ENCODE measurements at places on chromosomes 2 and 18.

GRCh38 chr2:165109915-165110314, 93.9 kb downstream of the SCN3A start:
- H3K4me3 ChIP-seq, result no peak overlapping the region
- H3K4me1 ChIP-seq, result no peaks in the 10 kb centered on the region
- H3K36me3 ChIP-seq, result no peaks in the 10 kb centered on the region
- no peaks in the 10 kb centered on the region for H3K27me3 ChIP-seq
- DNase-seq, result no peak
- H3K27ac ChIP-seq, result no peak overlapping the region

GRCh38 chr2:109563980-109564550, 49.7 kb downstream of the SEPTIN10 start:
- no peak overlapping the region for H3K4me3 ChIP-seq
- H3K4me1 ChIP-seq, result no peaks in the 10 kb centered on the region
- no peaks in the 10 kb centered on the region for H3K36me3 ChIP-seq
- H3K27me3 ChIP-seq, result peaks cover 26% of the 10 kb centered on the region

DNA sequence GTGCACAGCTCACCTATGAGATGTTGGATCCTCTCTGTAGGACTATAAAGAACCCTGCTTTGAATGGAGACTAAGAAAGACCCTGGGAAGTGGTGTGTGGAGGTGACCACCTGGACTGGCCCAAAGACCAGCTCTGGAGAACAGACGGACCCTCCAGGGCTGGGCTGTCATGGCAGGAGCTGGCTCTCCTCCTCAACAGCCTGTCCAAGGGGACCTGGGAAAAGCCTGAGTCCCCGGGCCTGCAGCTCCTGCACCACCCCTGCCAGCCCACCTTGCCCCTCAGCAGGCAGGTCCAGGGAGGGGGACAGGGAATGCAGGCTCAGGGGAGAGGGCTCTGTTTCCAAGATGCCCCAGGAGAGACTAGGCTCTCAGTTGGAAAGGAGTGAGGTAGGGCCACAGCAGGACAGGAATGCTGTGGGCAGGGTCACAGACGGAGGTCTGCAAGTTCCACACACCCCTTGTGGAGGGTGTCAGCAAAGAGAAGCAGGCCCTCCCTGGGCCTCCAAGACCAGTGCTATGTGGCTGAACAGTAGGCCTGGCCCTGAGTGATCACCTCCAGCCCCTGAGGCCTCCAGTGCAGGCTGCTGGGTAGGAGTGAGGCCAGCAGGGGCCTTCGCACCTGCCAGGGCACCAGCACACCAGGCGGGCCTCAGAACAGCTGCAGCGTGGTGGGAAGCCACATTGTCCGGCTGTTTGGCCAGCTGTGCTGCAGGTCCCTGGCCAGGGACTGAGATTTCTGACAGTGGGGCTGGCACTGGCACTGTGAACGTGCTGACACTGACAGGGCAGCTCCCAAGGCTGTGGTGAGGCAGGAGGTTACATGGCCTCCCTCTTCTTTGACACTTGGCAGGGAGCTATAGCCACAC, 86.4 kb upstream of the OTOS start:
- DNase-seq, result no peak
- no peak overlapping the region for H3K4me3 ChIP-seq
- H3K27ac ChIP-seq, result no peak overlapping the region
- peaks cover 10% of the 10 kb centered on the region for H3K27me3 ChIP-seq
- H3K36me3 ChIP-seq, result no peaks in the 10 kb centered on the region

- no peaks in the 10 kb centered on the region for H3K36me3 ChIP-seq
- no peak overlapping the region for H3K4me3 ChIP-seq
- DNase-seq, result no peak
Observed at GRCh38 chr2:242002944-242003343, 133.4 kb downstream of the RTP5 start.

DNA sequence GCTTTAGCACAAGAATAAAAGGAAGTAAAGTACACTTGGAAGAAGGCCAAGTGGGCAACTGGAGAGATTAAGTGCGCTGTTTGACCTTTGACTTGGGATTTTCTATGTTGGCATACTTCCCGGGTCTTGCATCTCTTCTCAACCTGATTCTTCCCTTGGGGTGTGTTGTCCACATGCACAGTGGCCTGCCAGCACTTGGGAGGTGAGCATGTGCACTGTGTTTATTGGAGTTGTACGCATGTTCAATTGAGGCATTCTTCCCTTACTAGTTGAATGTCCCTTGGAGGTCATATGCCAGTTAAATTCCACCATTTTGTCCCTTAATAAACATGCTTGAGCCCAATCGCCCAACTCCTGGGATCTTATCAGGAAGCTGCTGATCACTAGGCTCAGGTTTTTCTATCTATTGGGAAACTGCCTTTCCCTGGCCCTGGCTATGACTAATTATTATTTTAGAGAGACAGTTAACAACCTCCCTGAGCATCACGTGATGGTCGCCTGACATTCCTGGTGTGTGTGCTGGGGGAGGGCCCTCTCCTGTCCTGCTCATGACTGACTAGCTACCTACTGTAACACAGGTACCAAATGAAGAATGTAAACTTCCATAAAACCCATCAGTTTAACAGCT, 62.5 kb upstream of the RAPGEF4 start:
- no peaks in the 10 kb centered on the region for H3K4me1 ChIP-seq
- no peak overlapping the region for H3K4me3 ChIP-seq
- H3K27ac ChIP-seq, result no peak overlapping the region
- no peaks in the 10 kb centered on the region for H3K27me3 ChIP-seq

DNA sequence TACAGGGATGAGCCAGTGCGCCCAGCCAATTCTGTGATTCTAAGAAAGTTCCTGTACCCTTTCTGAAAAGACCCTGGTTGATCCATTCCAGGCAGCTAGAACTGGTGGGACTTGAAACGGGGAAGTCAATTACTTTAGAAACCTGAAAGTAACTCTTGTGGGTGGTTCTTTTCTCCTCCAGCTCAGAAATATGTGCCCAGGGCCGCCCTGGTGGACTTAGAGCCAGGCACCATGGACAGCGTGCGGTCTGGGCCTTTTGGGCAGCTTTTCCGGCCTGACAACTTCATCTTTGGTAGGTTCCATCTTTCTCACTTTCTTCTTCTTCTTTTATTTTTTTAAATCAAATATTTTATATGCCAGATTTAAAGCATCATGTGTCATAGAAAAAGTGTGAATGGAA, 2.7 kb downstream of the TUBB6 start:
- DNase-seq, result no peak
- H3K36me3 ChIP-seq, result no peaks in the 10 kb centered on the region

DNA sequence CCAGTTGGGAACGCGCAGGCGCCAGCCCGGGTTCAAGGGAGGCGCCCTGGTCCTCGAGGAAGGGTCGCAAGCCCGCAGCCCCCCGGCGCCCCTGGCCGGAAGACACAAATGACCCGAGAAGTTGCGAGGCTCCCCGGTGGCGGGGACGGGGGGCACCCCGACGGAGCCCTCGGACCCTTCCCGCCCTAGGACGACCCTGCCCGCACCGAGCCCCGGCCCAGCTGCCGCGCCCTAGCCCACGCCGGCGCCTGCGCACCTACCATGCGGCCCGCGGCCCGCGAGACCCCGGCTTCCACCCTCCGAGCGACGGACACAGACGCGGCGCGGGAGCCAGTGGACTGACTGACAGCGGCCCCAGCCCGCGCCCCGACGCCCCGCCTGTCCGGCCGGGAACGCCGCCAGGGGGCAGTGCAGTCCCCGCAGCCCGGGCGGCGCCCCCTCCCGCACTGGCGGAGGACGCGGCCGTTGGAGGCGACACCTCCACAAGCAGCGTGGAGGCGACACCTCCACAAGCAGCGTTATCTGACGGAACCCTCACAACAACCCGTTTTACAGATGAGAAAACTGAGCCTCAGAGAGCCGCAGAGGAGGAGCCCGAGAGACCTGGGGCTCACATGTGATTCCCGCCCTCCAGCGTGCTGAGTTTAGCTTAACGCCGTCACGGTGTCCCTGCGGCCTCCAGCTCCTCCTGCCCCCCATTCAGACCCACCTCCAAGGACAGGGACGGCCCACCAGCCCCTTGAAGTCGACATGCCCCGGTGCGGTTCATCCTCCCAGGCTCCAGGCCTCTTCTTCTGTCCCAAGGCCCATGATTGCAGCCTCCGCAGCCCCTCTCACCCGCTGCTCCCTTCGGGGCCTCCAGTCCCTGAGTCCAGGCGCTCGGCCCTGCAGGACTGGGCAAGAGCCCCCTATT, at the start of gene NMUR1:
Gene NMUR1 (minus strand): TSS at position 347 of the 913 bp plus-strand sequence. CDS start 84 bp downstream, at position 263.
- no peak within 1 kb of the TSS for H3K27ac ChIP-seq
- no peak for DNase-seq
- H3K4me3 ChIP-seq, result no peak within 1 kb of the TSS
- no peaks in the 10 kb centered on the region for H3K36me3 ChIP-seq
- H3K4me1 ChIP-seq, result peaks cover 7% of the 10 kb centered on the region
- no peaks in the 10 kb centered on the region for H3K27me3 ChIP-seq

DNA sequence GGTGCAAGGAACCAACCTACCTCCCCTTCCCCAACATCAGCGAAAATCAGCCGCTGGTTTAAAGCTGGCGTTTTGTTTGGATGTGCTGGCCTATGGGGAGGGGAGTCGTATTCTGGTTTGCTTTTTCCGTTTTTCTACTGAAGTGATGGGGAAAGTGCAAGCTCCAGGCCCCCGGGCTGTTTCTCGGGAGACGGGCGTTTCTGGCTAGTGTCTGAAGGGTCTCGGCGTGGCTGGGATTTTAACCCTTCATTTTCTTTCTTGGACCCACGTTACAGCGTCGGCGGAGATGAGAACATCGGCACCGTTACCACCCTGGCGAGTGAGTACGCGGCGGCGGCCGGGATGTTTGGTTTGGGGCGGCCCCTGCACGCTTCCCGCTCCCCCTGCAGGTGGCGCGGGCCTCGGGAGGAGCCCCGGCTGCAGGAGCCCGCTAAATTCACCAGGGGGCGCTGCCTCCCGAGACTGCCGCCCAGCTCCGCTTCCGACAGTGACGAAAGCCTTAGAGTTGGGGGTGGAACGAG, 70.7 kb downstream of the PLB1 start:
- H3K4me1 ChIP-seq, result peaks cover 18% of the 10 kb centered on the region
- no peaks in the 10 kb centered on the region for H3K36me3 ChIP-seq
- DNase-seq, result peak; percentile 91
- H3K27me3 ChIP-seq, result no peaks in the 10 kb centered on the region
- peak overlapping the region; percentile 67 for H3K27ac ChIP-seq

DNA sequence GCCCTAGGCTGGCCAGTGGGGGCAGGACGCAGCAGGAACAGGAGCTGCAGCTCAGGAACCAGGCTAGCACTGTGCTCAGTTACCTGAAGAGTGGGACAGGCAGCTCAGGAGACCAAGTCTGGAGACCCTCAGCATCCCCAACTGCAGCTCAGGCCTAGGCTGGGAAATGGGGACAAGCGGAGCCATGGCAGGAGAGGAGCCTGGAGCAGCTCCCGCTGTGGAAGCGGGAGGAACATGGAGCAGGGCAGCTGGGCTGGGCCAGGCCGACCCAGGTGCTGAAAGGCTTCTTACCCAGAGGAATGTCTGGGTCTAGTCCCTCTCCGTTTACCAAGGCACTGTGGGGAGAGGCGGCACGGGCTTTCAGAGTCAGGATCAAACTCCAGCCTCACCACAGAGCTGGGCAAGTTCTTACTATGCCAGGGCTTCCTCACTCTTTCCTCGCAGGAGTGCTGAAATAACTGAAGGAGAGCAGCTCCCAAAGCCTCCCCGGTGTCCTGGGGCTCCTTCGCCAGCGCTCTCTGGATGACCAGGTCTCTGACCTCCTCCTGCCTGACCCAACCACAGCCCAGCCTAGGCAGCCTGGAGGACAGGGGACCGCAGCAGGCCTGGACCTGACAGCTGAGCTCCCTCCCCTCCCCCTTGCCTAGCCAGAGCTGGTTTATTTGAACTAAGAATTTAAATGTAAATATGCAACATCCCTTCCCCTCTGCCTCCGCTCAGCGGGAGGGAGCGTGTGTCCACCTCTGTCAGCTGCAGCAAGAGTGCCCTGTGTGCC, 247.8 kb upstream of the SIX2 start:
- H3K27me3 ChIP-seq, result no peaks in the 10 kb centered on the region
- peaks cover 16% of the 10 kb centered on the region for H3K4me1 ChIP-seq
- H3K27ac ChIP-seq, result no peak overlapping the region
- no peak for DNase-seq
- H3K4me3 ChIP-seq, result no peak overlapping the region
- no peaks in the 10 kb centered on the region for H3K36me3 ChIP-seq

DNA sequence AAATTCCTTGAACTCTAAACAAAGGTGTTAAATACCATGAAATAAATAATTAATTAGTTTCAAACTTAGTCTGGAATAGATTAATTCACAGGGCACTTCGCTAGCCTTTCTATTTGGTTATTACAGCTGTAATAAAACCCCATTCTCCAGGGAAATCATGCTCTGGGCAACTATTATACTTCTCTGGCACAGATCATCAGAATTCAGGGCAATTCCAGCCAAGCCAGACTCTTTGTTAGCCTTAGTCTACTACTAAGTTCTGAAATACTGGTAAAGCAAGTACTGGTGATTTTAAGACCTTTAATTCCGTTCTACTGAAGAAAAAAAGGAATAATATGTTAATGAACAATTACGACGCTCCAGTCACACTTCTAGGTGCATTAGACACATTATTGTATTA, 123.4 kb upstream of the PDE1A start:
- H3K4me1 ChIP-seq, result no peaks in the 10 kb centered on the region
- no peak for DNase-seq
- H3K36me3 ChIP-seq, result no peaks in the 10 kb centered on the region
- H3K27me3 ChIP-seq, result no peaks in the 10 kb centered on the region
- no peak overlapping the region for H3K27ac ChIP-seq
- H3K4me3 ChIP-seq, result no peak overlapping the region

DNA sequence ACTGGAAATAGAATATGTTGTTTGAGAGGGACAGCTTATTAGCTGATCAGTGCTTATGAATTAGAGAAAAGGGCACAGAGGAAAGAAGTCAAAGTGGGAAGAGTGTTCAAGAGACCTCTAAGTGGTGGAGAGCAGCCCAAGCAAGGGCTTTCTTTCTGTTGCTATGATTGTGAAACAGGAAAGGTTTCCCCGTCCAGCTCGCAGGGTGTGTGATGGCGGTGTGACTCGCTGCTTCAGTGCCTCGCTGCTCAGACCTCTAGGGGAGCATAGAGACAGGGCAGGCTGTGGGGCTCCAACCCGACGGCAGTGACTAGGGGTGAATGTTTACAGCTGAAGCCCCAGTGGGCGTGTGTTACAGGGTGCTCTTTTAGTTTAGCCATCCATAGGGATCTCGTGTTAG, 166.5 kb upstream of the COPS8 start:
- H3K27me3 ChIP-seq, result peaks cover 2% of the 10 kb centered on the region
- no peak overlapping the region for H3K4me3 ChIP-seq
- H3K27ac ChIP-seq, result no peak overlapping the region
- H3K36me3 ChIP-seq, result no peaks in the 10 kb centered on the region
- no peaks in the 10 kb centered on the region for H3K4me1 ChIP-seq

- no peak overlapping the region for H3K27ac ChIP-seq
- H3K36me3 ChIP-seq, result no peaks in the 10 kb centered on the region
- no peak overlapping the region for H3K4me3 ChIP-seq
- H3K27me3 ChIP-seq, result no peaks in the 10 kb centered on the region
Observed at GRCh38 chr2:209208211-209208610, 215.6 kb upstream of the MAP2 start.

DNA sequence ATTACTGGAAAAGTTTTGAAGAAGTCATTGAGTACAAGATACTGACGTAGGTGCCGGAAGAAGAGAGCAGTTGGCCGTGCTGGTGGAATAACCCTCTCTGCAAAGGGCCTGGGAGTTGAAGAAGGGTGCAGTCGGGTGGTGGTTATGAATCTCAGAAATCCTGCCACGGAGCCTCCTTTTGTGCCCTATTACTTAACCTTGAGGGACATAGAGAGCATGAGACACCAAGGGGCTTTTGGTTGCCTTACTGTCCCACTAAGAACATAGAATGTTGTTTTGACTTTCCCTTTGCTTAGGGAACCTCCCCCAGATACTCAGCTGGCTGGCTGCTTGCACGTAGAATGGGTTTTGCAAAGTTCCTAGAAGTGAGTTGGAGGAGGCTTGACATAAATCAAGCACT, 1.3 kb upstream of the CD28 start:
- peak overlapping the region; percentile 97 for H3K27ac ChIP-seq
- no peak overlapping the region for H3K4me3 ChIP-seq
- no peaks in the 10 kb centered on the region for H3K36me3 ChIP-seq
- H3K4me1 ChIP-seq, result peaks cover 63% of the 10 kb centered on the region
- H3K27me3 ChIP-seq, result no peaks in the 10 kb centered on the region
